ENCODE measurements at places on chromosomes 1 and 21.

GRCh38 chr1:56396581-56396980, 182.8 kb downstream of the PLPP3 start:
- H3K4me1 ChIP-seq = no peaks in the 10 kb centered on the region
- H3K36me3 ChIP-seq = no peaks in the 10 kb centered on the region
- H3K27ac ChIP-seq = no peak overlapping the region

- no peaks in the 10 kb centered on the region for H3K36me3 ChIP-seq
- no peaks in the 10 kb centered on the region for H3K27me3 ChIP-seq
- no peaks in the 10 kb centered on the region for H3K4me1 ChIP-seq
These were observed 19.2 kb downstream of the RIMS3 start for GRCh38 chr1:40646315-40646714.

GRCh38 chr1:114043548-114043947, 64.3 kb downstream of the OLFML3 start:
- no peaks in the 10 kb centered on the region for H3K4me1 ChIP-seq
- H3K36me3 ChIP-seq = no peaks in the 10 kb centered on the region
- no peak for DNase-seq
- H3K4me3 ChIP-seq = no peak overlapping the region
- H3K27me3 ChIP-seq = no peaks in the 10 kb centered on the region
- H3K27ac ChIP-seq = no peak overlapping the region

DNA sequence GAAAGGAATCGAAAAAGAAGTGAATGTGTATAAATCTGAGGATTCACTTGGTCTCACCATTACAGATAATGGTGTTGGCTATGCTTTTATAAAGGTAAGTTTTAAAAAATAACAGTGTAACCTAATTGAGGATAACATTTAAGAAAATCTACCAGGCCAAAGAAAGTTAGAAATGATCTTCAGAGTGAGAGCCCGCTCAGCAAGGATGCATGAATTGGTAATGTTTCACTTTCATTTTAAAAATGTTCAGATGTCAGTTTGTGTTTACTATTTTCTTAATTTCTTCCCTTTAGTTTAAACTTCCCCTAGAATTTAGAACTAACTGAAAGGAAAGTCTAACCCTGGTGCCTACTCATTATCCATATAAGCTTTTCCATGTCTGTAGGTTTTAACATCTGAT, 35.0 kb downstream of the GIPC2 start:
- DNase-seq = no peak
- no peak overlapping the region for H3K4me3 ChIP-seq
- H3K36me3 ChIP-seq = no peaks in the 10 kb centered on the region
- no peak overlapping the region for H3K27ac ChIP-seq
- no peaks in the 10 kb centered on the region for H3K27me3 ChIP-seq
